ENCODE measurements at places on chromosomes 4 and X.

DNA sequence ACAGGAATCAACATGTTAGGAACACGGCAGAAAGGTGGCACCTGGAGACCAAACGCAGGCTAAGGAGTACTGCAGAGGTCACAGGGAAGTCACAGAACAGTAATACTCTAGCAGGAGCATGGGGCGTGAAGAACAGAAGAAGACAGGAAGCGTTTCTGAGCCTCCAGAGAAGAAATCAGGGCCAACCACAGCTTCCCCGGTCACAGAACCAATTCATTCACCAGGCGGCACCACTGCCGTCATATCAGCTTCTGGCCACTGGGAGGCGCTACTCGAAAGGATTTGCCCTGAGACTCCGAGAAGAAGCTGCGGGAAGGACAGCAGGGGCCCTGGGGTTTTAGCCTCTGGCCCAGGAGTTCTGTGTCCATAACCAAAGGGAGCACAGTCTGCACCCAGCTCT lies 78.0 kb upstream of the DRD5 start:
- no peak for DNase-seq

DNA sequence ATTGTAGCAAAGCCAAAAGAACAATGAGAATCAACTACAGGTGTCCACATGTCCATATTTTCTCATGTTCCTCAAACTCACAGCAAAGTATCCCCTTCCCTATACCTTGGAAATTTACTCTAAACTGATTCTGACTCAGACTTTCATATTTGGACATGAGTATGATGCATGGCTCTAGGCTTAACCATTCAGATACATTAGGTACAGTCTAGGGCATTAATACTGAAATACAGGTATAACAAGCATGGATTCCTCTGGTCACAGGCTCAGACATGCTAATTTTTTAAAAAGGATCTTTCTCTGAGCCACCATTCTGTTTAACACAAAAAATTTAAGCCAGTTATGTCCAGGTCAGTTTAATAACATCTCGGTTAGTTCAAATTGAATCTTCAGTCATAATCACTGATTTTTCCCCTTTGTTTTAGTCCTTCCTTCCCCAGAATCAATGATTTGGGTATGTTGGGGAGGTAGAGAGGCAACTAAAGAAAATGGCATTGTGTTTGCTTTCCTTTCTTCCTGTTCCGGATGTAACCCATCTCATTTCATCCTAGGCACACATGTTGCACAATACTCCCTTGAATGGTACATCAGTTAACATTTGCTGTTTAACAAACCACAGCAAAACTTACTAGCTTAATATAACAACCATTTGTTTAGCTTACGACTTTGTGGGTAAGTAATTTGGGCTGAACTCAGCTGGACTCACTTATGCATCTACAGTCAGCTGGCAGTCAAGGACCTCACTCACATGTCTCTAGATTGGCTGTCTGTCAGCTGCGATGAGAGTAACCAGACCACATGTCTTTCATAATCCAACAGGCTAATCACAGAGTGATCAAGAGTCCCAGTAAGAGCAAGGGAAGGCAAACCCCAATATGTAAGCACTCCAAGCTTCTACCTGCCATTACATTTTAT lies 75.3 kb upstream of the GRIA3 start:
- no peak for DNase-seq

DNA sequence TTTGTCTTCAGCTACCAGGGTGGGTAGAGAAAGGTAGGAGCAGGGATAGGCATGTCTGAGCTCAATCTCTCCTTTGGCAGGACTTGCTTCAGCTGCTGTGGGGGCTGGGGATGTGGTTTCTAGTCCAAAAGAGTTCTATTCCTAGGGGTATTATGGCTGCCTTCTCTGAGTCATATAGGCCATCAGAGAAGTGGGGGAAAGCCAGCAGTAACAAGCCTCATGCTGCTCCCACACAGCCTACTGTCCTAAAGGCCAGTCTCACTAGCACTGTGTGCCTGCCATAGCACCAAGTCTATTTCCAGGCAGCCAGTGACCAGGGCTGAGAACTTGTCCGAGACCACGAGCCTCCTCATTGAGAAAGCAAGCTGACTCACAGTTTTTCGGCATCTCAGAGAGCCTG lies 270.6 kb downstream of the DCAF12L2 start:
- no peak for DNase-seq

DNA sequence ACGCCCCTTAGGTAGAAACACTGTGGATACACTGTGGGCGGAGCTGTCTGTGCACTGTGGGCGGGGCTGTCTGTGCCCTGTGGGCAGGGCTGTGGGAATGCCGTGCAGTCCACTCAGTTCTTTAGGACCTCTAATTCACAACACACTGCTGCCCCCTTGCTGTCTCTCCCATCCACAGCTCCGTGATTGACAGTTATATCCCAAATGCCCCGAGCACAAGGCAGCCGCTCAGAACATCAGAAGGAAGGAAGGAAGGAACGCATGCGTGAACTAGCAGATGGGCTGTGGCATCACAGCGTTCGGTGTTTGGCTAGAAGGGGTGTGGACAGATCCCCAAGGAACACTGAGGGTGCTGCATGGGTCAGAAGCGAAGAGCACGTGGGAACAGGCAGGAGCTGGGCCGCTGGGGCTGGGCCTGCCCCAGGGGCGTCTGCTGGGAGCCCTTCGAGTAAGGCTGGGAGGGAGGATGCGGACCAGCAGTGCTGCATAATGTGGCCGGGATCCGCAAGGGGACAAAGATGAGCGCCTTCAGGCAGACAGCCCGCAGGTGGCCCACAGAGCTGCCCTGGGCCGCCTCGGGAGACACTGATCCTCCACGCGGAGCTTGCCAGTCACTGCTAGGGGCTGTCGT lies 29.8 kb downstream of the ACOX3 start:
- DNase-seq = no peak

DNA sequence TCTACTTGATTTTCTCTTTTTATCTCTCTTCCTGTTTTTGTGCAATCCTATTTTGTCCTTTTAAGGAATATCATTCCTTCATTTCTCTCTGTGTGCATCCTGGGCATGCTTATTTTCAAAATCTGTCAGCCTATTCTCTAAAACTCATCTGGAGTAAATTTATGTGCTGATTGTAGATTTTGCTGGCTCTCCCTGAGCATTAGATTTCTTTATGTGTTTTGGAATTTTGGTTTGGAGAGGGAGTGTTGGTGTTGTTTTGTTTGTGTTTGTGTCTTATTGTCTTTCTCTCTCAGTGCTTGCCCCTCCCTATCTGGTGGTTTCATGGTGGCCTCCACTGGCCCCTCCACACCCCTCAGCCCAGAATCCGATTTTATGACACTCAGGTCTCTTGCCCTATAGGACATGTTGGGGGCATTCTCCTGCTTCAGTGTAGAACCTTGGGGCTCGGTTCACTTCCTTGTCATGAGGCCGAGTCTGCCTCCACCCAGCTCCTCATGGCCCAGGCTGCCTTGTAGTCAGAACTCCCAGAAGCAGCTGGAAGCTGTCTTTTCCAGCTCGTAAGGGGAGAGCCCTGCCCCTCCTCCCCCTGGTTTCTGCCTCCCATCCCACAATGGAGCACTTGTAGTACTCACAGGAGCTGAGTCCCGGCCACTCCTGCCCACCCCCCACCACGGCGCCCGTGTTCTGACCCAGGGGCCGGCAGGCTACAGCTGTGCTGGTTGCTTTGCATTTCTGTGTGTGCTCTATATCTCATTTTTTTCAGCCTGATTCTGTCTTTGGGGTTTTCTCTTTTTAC lies 24.5 kb upstream of the PJA1 start:
- no peak for DNase-seq

GRCh38 chrX:47232803-47233332 lies at the start of gene USP11:
Gene USP11 (plus strand): TSS chrX:47233009. CDS start chrX:47233044, 35 bp downstream.
- no peak for DNase-seq

GRCh38 chr4:42654631-42655268 lies 2.2 kb downstream of the ATP8A1 start:
- DNase-seq = no peak

GRCh38 chr4:96375367-96375766 lies 535.5 kb downstream of the PDHA2 start:
- no peak for DNase-seq

Measured in esophagus squamous epithelium (tissue), 5 donors.